ENCODE measurements at places on chromosomes 5 and 9. TPM values are rescaled to one million over a fixed set of nuclear protein-coding genes. Genes with fewer than 3 reads are reported as not detected.

Gene SH3TC2
- total RNA-seq = 0.27 TPM

Gene SLC36A3
- not detected for total RNA-seq

Gene TBC1D2
- 35.4 TPM for total RNA-seq

Gene ZFP2
- total RNA-seq = 2.0 TPM

Gene RNF208
- total RNA-seq = 27.3 TPM

Gene SPINK13
- total RNA-seq = not detected

Gene LCN9
- total RNA-seq = 10.4 TPM

Data from endodermal cell (in vitro differentiated cells).